ENCODE measurements at places on chromosomes 12 and 14. TPM values are rescaled to one million over a fixed set of nuclear protein-coding genes. Genes with fewer than 3 reads are reported as not detected.

Gene MIP
- total RNA-seq, result not detected

- ATAC-seq, result no peak
Measured at GRCh38 chr14:102608064-102608446, 15.6 kb downstream of the RCOR1 start.

Gene FBRSL1
- total RNA-seq, result 26.1 TPM

GRCh38 chr14:90597961-90598360 is 201.1 kb downstream of the CALM1 start:
- no peak for ATAC-seq

DNA sequence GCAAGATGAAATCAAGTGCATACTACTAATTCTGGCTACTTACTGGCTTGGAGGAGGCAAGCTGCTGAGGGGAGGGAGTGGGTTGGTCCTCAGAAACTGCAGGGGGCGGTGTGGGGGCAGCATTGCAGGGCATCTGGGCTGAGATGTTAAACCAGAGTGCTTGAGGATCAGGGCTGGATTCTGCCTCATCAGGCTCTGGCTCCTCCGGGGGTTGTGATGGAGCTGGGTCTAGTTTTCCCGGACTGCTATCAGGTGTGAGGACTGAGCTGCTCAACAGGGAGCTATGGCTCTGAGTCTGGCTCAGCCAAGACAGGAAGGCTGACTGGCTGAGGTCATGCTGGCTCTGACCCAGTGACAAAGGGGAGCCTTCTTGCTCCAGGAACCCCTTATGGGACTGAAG is 28.6 kb downstream of the BAZ2A start:
- no peak for ATAC-seq

GRCh38 chr14:77589099-77589498 is 27.3 kb downstream of the SPTLC2 start:
- ATAC-seq, result no peak

Gene SPTSSA
- 18.5 TPM for total RNA-seq

- no peak for ATAC-seq
Measured at GRCh38 chr14:84864548-84865271, 665.2 kb upstream of the FLRT2 start.

GRCh38 chr12:104466709-104467345 is 10.1 kb downstream of the CHST11 start:
- no peak for ATAC-seq

DNA sequence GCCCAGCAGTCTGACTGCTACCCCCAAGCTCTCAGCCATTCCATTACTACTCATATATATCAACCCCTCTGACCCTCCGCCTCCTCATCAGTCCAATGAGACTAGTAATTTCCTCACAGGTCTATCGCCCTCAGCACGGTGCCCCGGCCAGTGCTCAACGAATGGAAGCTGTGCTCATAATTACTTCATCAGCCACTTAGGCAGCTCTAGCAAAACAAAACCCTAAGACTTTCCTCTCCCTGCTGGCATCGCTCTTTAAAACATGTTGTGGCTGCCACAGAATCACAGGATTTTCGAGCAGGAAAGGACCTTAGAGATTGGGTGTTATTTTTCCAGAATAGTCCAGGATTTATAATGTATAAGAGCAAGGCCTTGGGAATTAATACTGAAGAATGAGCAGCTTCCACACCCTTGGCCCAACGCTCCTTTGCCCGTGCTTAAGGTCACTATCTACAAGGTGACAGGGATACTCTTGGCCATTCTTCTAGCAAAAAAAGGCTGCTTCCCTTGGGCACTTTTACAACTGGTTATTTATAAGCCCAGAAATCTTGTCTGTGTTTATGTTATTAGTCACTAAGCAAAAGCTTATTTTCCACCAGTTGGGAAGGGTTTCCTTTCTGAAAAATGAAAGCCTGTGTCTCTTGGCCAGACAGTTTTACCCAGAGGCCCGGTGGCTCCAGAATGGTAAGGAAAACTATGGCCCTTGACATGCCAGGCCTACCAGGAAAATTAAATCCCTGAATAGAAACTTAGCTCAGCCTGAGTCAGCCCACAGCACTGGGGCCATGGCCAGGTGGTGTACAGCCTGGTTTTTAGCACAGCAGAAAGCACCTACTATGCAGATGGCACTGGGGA is 47.9 kb downstream of the NUAK1 start:
- peak; percentile 39 for ATAC-seq

Gene BICD1
- total RNA-seq, result 4.7 TPM

DNA sequence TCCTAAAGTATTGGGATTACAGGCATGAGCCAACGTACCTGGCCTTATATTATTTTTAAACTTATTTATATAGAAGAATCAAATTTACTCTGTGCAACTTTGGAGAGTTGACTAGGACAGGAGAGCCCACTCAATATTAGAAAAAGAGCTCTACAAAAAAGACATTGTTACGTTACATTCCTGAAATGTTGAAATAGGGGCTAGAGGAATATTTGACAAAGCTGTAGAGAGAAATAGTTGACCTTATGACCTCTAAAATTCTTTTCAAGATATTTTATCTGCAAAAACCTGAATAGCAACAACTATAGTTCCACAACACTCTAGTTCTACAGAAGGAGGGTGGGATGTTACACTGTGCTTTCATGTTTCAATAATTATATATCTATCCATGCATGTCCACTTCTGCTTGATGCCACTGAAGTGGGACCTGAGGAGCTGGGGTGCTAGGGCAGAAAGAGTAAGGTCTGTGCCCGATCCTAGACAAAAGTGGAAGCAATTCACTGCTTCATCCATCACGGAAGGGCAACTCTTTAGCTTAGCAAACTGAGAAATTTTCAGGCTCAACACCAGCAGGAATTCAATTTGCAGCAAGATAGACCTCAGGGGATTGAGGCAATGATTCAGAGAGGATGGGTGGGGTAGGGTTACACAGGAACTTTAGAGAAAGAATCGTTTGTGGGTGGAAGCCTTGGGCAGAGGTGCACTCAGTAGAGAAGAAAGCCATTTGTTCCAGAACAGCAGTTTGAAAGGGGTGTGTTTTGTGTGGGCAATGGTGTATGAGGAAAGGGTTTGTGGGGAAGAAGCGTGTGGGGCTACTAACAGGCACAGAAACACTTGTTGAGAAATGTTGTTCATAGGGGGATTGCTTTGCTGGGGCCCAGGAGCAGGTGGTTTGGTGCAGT is 16.0 kb upstream of the RNASE10 start:
- ATAC-seq, result peak; percentile 81

Gene TBX5
- 0.48 TPM for total RNA-seq

DNA sequence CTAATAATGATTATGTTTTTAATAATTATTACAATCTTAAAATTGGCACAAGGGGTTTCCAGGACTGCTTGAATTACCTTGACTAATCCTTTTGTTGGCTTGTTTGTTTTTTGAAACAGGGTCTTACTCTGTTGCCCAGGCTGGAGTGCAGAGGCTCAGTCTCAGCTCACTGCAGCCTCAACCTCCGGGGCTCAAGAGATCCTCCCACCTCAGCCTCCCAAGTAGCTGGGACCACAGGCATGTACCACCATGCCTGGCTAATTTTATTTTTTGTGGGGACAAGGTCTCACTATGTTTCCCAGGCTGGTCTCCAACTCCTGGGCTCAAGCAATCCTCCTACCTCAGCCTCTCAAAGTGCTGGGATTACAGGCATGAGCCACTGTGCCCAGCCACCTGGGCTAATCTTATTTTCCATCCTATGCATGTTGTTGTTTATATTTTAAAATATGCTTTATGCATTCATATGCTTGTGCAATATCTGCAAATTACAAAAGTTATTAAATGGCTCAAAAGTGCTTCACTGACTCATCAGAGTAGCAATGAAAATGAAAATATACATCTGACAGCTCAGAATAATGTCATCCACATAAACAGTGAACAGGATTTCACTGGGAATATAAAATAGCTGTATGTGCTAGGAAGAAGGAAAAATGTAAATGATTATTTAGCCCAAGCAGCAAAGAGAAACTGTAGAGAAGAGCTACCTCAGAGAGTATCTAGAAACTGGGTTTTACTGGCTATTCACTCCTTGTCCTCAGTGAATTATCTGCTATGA is 24.8 kb upstream of the PLEKHG6 start:
- no peak for ATAC-seq

- peak; percentile 81 for ATAC-seq
Measured at GRCh38 chr14:85333313-85333712, 196.6 kb upstream of the FLRT2 start.

Gene PIK3C2G
- 5.8 TPM for total RNA-seq

DNA sequence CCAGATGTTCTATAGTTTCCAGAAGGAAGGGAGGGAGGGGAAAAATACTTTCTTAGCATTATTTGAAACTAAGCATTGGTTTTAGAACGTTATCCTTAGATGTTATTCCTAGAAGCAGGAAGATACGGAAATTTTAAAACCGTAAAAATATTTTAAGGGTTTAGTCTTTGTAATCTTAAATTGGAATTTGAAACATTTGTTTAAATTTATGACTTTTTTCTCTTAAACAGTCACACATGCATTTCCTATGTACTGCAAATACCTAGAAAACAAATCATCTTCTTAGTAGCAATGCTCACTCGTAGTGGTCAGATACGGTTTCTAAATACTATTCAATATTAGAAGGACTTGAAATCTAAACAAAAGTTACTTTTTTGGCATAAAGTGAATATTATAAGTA is 282.0 kb downstream of the ERC1 start:
- no peak for ATAC-seq

GRCh38 chr12:123559468-123559867 is 24.9 kb upstream of the TMED2 start:
- ATAC-seq, result no peak

Gene PRIMA1
- 1.8 TPM for total RNA-seq

Gene ESPL1
- total RNA-seq, result 33.8 TPM

Gene MGP
- 16.7 TPM for total RNA-seq

DNA sequence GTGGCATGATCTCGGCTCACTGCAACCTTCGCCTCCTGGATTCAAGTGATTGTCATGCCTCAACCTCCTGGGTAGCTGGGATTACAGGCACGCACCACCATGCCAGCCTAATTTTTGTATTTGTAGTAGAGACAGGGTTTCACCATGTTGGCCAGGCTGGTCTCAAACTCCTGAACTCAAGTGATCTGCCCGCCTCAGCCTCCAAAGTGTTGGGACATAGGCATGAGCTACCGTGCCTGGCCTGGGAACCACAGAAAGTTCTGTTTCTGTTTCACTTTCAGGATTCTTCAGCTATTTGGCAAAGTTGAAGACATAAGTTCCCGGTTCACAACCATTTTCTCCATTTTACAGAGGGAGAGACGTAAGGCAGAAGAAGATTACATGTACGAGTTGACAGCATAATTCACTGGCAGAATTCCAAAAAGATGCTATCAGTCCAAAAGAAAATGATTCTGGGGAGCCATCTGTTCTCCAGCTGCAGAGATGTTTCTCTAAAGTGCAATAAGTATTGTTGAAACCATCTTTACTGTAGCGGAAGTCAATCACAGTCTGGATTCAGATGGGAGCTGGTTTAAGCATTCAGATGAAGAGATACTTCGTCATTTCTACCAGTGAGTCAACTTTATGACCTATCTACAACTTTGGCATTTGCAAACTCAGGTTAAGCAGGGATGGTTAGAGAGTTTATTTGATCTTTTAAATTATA is 8.1 kb upstream of the RNF34 start:
- no peak for ATAC-seq

GRCh38 chr14:53192052-53192760 is 39.1 kb upstream of the DDHD1 start:
- no peak for ATAC-seq

- peak; percentile 28 for ATAC-seq
Measured at GRCh38 chr14:56118611-56119181, 485 bp downstream of the PELI2 start.

- no peak for ATAC-seq
Measured at GRCh38 chr14:79842270-79842669, 369.0 kb downstream of the DIO2 start.

Gene RPGRIP1
- not detected for total RNA-seq

- peak; percentile 76 for ATAC-seq
Measured at GRCh38 chr12:29782285-29782870, 1.4 kb downstream of the TMTC1 start.

- ATAC-seq, result no peak
Measured at GRCh38 chr12:127888943-127889719, 377.8 kb upstream of the TMEM132C start.

Gene SLC7A7
- 1.4 TPM for total RNA-seq

DNA sequence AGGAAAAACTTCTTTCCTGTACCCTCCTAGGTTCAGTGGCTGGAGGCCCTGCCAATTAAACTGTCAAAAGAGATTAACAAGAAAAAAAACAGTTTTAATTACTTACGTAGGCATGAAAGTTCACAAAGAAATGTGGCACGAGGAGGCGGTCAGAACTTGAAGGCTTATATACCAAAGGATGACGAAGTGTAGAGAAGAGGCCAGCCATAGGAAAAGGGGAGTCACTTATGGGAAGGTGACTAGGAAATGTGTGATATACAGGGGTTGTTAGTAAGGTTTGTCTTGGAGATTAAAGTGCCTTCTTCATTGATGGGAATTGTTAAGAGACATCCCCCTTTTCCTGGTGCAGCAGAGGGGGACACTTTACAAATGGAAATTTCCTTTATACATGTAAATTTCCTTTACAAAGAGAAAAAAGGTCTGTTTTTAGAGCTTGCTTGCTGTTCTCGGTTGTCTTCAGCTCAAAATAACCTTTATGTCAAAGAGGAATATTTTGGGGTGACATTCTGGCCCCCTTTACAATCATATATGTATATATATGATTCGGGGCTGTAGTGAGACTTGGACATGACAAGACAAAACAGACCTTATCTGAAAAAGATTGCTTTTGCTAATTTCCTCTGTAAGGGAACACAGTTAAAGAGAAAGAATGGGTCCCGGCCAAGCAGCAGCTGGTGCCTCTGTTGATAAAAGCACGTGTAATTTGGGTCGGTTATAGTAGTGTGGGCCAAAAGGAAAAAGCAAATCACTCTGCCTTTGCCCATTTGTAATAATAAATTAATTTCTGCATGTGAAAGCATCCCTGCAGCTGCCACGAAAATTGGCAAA is 38.6 kb downstream of the SYNE2 start:
- peak; percentile 62 for ATAC-seq

- no peak for ATAC-seq
Measured at GRCh38 chr14:91354979-91355685, 62.5 kb downstream of the CCDC88C start.

Gene ZC2HC1C
- total RNA-seq, result 1.1 TPM

Gene ABCC9
- 3.0 TPM for total RNA-seq

Gene TEX52
- total RNA-seq, result not detected

- ATAC-seq, result no peak
Measured at GRCh38 chr12:81005606-81006005, 67.9 kb upstream of the LIN7A start.

Gene PARP2
- total RNA-seq, result 14.1 TPM

Gene CD4
- 2.2 TPM for total RNA-seq

GRCh38 chr12:46103559-46104383 is 113.4 kb upstream of the SCAF11 start:
- no peak for ATAC-seq
